ENCODE measurements at places on chromosomes 11 and 22.

GRCh38 chr22:22906907-22907550 lies 19.4 kb downstream of the IGLL5 start:
- DNase-seq: no peak

GRCh38 chr11:7520011-7520942 lies 6.5 kb downstream of the PPFIBP2 start:
- no peak for DNase-seq

DNA sequence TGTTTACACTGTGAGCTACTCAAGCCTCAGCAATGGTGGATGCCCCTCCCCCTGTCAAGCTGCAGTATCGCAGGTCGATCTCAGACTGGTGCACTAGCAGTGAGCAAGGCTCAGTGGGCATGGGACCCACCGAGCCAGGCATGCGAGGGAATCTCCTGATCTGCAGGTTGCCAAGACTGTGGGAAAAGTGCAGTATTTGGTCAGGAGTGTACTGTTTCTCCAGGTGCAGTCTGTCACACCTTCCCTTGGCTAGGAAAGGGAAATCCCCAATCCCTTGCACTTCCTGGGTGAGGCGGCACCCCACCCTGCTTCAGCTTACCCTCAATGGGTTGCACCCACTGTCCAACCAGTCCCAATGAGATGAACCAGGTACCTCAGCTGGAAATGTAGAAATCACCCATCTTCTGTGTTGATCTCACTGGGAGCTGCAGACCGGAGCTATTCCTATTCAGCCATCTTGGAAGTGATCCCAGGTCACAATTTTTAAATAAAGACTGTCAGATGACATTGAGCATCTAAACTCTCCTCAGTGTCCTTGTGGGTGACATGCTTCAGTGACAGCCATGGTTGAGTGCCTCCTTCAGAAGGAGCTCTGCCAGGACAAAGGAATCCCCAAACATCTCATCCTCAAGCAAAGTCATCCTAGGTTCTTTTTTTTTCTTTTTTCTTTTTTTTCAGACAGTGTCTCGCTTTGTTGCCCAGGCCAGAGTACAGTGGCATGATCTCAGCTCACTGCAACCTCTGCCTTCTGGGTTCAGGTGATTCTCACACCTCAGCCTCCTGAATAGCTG lies 10.8 kb downstream of the SLC22A24 start:
- DNase-seq: no peak

GRCh38 chr11:1832920-1833295 lies 1.9 kb upstream of the SYT8 start:
- no peak for DNase-seq

- no peak for DNase-seq
Observed at GRCh38 chr11:65781152-65781961, 581 bp upstream of the AP5B1 start.

DNA sequence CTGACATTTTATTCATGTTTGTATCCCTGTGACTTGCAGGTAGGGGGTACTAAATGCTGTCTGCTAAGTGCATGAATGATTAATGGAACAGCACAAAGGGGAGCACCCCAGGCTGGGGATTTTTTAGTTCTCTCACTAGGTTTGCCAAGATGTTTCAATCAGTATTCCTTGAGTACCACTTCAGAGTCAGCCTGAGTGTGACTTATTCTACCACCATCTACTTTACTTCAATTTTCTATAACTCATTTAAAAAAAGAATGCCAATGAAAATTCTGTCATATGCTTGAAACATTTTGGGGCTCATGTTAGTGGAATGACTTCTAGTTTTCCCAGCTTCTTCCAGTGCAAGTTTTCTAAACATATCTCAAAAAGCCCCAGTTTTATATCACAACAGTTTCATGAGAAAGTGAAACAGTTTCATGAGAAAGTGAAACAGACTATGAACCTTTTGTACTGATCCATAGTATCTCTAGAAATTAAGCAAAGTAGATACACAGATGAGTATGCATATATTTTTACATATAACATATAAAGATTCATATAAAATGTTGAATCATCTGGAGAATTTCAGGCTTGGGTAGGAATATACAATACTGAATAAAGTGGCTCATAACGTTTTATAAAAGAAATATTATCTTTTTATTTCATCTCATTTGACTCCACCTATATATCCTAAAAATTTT lies 252.4 kb downstream of the GRM5 start:
- no peak for DNase-seq

DNA sequence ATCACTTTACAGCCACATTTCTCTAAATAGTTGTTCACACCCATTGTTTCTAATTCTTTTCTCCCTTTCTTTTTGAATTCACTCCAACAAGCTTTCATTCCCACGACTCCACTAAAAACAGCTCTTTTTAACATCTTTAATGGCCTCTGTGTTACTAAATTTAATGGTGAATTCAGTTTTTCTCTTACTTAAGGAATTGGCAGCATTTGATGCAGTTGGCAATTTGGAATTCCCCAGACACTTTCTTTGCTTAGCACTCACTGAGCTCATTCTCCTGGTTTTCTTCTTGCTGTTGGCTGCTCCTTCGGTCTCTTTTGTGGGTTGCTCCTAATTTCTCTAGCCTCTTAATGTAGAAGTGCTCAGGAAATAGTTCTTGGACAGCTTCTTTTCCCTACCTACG lies 40.5 kb upstream of the OR9Q1 start:
- no peak for DNase-seq

GRCh38 chr11:114076921-114077331 lies 17.4 kb downstream of the ZBTB16 start:
- no peak for DNase-seq

GRCh38 chr11:26011474-26011873 lies 320.5 kb upstream of the ANO3 start:
- DNase-seq: no peak

GRCh38 chr11:16296273-16296672 lies 60.1 kb downstream of the SOX6 start:
- DNase-seq: no peak

GRCh38 chr11:32511926-32512325 lies 71.7 kb upstream of the EIF3M start:
- no peak for DNase-seq

GRCh38 chr11:122229481-122230384 lies 113.7 kb upstream of the BLID start:
- DNase-seq: no peak

- no peak for DNase-seq
Observed at GRCh38 chr11:6531267-6531752, 34.2 kb downstream of the DNHD1 start.

DNA sequence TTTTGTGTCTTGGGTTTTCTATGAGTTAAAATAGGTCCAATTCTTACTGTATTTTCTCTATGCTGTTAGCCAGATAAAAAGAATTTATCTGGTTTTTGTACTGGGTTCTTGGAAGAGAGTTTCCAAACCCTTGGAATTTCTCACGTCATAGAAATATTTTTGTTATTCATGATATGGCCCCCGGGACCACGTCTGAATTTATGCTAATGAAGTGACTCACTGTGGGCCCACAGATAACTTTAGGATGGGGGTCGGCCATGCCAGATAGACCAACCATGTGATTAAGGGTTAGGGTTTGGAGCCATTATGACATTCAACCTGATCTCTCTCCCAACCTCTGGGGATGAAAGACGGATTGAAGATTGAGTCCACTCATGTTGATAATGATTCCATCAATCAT lies 35.6 kb upstream of the DDI1 start:
- no peak for DNase-seq

DNA sequence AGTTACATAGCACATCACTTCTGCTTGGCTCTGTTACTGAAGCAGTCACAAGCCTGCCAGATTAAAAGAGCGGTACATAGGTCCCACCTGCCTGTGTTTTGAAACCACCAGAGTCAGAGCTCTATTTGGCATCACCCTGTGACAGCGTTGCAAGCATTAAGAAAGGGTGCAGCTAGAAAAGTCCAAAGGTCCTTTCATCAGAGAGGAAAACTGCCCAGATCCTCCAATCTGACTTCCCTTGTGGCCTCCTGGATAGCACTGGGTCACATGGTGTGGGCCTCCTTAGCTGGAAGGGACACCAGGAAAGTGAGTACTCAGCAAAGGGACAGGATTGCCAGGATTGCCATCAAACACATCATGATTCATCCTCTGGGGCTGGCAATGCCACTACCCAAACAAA lies 22.9 kb downstream of the STX3 start:
- no peak for DNase-seq

GRCh38 chr11:68446046-68446725 lies 14.4 kb upstream of the PPP6R3 start:
- DNase-seq: no peak

DNA sequence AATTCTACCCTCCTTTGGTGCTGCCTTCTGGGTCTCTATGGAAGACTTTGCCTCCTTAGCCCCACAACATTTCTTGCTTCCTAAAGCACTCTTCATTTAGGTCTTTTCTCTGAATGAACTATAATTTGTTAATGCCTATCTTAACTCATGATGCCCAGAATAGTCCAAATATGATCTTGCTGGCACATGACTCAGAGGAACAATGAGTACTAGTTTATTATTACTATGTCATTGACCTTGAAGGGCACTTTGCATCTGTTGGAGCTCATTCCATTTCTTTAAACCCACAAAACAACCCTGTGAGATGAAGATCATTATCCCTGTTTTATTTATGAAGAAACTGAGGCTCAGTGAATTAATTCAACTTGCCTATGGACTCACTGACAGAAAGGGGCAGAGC lies 320.2 kb upstream of the PLET1 start:
- DNase-seq: no peak

DNA sequence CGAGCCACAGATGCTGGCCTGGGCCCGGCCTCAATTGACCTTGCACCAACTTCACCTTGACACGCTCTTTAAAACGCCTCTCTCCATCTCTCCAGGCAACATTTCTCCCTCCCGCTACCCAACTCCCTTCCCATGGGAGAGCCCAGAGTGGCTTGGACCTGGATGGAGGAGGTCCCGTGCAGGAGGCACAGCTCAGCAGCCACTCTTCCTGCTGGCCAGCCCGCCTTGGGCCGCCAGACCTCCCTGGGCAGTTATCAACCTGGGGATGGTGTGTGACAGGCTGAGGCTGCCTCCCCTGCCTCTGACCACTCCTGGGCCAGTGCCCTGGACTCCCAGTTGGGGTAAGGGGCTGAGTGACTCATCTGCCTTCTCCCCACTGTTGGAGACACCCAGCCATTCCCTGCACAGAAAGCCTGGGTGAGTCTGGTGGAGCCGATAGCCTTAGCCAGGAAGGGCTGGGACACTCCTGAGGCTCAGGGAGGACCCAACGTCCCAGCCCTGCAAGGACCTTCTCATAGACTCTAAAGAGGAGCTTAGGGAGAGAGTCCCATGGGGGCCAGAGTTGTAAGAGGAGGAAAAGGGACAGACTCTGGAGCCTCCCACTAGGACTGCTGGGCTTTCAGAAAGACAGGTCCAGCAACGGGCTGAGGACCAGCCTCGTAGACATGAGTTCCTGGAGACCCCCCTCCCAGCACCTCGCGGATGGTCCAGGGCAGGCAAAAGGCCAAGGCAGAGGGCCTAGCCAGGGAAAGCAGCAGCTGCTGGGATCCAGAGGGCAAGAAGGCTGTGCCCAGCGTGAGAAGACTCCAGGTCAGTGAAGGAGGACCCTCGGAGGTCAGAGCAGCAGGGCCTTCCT lies 131.7 kb downstream of the CEP164 start:
- DNase-seq: no peak

- no peak for DNase-seq
Observed at GRCh38 chr22:30627471-30627870, 8.1 kb upstream of the SLC35E4 start.

DNA sequence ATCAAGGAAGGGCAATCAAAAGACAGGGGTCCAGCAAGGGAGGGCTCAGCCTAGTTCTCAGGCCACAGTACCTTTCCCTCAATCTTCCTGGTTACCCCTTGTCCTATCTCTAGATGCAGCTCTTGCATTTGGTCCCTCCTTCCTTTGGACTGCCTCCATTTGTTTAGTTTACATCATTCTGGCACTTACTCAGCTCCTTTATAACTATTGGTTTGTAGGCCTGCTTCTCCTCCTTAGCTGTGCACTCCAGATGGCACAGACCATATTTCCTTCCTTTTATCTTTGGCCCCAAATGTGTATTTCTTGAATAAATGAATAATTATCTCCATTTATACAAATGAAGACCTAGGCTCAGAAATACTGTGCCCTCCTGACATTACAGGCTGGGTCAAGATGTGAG lies 92.3 kb upstream of the AMOTL1 start:
- no peak for DNase-seq

DNA sequence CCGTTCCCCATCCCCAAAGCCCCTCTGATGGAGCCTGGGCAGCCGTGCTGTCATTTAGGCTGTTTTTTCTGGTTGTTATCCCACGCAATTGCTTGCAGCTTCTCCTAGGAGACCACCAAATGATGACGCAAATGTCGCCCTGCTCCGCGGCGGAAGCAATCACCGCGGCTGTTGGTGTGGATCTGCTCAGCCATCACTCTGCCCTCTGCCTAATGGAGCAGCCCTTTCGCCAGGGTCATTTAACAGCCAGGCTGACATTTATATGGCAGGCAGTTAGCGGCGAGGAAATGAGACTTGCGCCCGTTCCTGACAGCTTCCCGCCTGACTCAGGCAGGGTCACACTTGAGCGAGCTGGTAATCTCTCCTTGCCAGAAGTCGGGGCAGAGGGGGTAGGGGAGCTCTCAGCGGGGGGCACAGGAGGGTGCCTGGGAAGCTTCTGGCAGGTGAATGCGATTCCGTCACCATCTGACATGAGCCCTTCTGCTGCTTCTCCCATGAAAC lies 97.9 kb upstream of the RTL6 start:
- no peak for DNase-seq

DNA sequence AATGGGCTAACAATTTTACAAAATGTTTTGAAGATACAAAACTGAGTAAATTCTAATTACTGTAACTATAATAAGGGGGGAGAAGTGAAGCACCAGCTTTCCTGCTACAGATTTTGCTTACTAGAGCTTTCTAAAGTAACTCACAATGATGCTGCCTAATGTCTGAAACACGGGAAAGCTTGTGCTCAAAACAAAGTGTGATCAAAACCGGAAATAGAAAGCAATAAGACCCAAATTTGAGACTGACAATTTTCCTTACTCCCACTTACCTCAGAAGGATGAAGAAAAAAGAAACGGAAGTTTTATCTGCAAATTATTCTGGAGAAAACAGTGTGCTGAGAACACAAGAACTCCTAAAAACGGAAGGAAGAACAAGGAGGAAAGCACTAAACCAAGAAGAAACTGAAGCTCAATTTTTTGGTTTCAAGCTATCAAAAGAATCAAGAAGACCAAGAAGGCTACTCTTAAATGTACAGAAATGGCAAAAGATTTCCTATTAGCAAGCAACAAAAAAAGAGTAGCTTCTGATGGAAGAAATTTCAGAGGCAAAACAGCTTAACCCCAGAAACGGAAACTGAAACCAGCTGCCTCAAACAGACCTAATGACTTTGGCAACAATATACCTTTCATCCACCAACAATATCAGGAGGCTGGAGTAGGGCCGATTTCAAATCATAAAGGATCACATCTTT lies 33.4 kb downstream of the AMBRA1 start:
- DNase-seq: no peak

- no peak for DNase-seq
Observed at GRCh38 chr22:19394274-19395050, 37.1 kb downstream of the HIRA start.

DNA sequence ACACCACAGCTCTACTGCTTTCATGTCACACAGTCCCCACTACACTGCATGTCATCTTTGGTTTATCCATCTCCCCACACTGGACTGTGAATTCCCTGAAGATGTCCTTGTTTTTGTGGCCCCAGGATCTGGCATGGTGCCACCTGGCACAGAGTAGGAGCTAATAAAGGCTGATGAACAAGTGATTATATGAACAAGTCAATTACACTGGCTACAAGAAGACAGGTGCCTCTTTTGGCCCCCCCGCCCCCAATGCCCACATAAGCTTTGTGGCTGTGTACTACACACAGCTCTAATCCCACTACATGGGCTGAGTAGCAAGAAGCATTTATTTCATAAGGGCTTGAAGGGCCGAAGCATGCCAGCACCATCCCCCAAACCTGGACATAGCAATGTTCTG lies 24.7 kb downstream of the PLEKHA7 start:
- DNase-seq: no peak
